ENCODE measurements at places on chromosomes 7 and 10.

GRCh38 chr7:101624246-101625001 lies 4.7 kb downstream of the MYL10 start:
- no peak for DNase-seq

DNA sequence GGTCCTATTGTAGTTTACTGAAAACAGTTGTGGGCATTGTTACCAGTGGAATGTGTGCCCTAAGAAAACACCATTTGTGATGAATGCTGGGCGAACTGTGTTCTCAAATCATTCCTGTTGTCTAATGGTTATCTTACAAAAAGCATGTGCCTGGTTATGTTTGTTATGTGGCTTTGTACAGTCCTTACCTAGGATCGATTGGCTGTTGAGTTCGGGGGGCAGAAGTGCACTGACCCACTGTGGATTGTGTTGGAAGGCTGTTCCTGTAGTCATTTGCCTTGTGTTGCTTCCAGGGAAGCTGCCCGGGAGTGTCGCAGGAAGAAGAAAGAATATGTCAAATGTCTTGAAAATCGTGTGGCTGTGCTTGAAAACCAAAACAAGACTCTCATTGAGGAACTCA lies 84.3 kb downstream of the CREM start:
- no peak for DNase-seq

DNA sequence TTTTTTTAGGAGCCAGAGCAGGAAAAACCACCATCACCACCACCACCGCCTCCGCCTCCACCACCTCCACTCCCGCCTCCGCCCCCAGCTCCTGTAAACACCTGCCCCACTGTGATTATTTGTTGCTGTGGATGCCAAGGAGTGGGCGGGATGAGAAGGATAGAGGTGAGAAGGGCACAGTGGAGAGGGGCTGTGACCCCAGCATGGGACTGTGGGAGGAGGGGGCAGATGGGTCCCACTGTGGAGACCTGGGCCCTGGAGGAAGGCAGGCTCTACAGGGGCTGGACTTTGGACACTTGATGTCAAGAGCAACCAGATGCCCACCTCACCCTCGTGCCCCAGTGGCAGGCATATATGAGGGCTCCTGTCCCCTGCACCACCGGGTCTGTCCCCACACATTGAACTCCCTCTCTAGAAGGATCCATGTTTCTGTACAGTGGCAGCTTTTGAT lies 24.7 kb downstream of the ANTXRL start:
- no peak for DNase-seq

GRCh38 chr10:111944331-111944730 lies 239.2 kb downstream of the GPAM start:
- DNase-seq = no peak

DNA sequence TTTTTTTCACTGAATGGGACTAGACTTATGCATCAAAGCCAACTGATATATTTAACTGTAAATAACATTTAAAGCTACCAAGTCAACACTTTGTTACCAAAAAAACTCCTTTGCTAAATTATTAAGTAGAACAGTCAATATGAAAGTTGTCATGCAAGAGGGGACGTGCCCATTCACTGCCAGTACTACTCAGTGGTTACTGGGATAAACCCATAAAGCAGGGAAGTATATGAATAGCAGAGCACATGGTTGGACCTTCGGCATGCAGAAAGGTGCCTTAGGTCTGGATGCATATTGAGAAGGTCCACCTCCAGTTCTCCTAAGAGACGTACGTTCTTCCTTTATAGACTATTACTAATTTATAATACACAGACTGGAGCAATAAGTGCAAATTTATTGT lies 120.1 kb downstream of the SVOPL start:
- no peak for DNase-seq

DNA sequence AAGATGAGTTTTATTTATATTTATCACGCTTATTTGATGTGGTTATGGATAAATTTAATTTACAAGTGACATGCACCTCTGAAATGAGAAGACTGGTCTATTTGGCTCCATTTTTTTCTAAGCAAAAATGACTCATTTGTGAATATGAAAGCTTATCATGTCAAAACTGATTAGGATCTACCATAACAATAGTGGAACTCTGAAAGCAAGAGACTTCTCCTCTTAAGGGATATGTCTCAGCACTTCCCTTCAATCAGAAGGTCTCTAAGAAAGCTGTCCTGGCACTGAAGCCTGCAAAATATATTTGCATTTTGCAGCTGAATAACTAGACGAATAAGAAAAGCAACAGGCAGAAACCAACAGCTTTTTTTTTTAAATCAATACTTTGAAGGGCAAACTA lies 12.7 kb downstream of the FAS start:
- no peak for DNase-seq

DNA sequence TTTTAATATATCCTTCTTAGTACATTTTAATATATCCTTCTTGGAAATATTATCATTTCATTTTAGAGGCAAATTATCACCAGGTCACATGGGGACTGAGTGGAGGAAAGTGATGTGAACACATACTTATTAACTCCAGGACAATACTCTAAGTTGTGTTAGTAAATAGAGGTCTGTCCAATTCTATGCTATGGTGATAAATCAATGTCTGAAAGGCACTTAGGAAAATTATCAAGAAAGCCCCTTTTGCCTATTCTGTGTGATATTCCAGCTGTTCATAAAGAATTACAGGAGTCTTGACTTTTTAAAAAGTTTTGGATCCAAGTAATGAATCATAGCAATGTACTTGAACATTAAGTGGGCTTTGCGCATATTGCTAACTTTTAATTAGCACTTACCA lies 88.5 kb downstream of the THSD7A start:
- DNase-seq = no peak

DNA sequence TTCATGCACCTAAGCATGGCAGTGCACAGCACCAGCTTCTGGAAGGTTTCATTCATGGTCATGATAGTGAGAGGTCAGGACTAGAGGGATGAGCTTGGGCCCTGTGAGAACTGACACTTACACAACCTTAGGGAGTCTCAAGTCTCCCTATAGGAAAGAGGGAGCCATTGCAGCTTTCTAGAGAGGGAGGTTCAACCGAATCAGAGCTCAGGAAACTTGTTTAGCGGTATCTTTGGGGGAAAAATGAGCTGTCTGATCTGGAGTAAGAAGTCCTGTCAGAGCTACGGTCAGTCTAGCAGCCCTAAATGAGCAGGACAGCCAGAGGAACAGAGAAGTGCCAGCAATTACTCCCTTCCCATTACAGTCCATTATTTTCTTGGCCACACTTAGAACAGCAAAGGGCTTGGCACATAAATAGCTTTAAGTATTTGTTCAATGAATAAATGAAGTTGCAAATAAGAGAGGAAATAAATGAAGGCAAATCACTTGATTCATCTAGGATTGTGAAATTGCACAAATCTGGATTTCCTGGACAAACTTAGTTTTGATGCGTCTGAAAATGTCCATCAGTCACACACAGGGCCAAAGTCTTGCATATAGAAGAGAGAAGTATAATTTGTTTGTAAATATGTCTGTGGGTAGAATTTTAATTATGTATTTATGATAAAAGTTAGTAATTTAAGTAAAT lies 262.0 kb downstream of the GLI3 start:
- no peak for DNase-seq
